ENCODE measurements at places on chromosomes 5 and 9.

- DNase-seq: no peak
Measured at GRCh38 chr5:40441733-40442132, 238.0 kb upstream of the PTGER4 start.

- DNase-seq: no peak
Measured at GRCh38 chr9:89080193-89080592, 88.9 kb downstream of the S1PR3 start.

DNA sequence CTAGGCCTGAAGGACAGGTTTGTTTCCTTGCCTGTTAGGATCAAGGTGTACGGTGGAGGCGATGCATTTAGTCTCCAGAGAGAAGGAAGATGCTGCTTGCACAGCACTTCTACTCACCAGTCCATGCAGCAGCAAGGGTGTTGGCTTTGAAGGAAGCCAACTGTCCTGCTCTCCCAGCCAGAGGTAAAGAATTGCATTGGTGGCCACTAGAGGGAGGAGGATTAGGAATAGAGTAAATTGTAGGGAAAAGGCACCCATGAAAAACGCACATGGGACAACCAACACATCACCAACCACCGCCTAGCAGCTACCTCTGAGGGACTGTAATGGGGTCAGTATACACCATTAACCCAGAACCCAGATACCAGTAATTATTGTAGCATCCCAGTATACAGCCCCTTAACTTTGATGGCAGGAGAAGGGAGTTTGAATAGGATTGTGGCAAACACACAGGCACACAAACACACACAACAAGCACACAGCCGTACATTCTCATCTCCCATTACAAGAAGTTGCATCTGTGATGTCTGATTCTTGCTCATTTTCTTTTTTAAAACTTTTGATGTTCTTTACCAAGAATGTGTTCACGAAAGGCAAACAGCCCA, 267.7 kb downstream of the ADAMTS6 start:
- no peak for DNase-seq

DNA sequence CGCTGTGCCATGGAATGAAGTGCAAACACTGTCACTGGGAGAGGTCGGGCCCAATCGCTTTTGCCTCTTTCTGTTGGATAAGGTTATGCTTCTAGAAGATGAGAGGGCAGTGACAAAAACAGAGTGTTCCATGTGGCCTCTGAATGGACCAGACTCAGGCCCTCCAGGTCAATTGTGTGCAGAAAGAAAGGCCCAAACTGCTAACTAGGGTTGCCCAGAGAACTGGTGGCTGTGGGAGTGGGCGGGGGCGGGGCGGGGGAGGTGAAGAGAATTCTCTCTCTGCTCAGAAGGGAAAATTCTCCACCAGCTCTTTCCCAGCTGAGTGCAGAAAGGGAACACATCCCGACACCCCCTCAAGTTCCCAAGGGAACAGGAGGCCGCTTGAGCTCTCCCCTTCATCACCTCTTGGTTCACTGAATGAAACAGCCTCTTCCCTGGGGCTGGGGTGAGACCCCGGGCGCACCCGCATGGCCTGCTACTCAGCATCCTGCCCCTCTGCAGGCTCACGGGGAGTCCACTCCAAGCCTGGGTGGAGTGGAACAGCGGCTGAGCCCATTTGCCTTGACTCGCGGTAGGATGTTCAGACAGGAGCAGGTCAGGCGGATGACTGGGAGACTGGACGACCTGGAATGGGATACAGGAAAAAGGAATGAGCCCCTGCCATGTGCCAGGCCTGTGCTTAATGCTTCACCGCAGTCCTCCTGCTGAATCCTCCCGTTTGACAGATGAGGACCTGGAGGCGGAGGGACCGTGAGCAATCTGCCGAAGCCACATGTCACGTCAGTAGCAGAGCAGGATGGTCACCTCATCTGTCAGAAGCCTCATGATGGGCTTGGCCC, 93.8 kb upstream of the FANCC start:
- no peak for DNase-seq

DNA sequence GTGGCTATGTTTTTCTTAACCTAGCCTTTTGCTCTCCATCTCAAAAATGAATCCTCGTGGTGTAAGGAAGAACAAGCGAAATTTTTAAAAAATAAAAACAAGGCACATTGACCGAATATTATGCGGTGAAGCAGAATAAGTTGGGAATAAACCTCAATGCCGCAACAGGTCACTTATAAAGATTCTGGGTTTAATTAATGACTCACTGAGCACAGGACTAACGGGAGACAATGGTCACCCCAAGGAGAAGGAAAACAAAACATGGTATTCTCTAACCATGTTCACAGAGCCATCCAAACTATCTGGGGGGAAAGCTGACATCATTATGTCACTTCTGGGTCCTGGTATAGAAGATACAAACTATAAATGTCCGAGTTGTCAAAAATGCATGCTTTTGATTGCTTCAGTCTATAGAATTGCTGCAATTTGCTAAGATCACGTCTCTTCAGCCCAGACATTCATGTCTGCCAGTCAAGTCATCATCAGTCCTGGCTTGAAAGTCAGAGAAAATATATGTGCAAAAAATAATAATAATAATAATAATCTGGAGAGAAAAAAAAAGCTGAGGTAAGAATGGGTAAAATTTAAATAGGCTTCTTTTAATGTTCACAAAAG, 280.6 kb downstream of the NR2F1-AS1 start:
- DNase-seq: no peak

GRCh38 chr9:131666774-131667173, 73.1 kb downstream of the RAPGEF1 start:
- DNase-seq: no peak

- DNase-seq: no peak
Measured at GRCh38 chr9:117014061-117014460, 327.0 kb downstream of the TRIM32 start.

- DNase-seq: no peak
Measured at GRCh38 chr9:87181670-87182069, 234.4 kb upstream of the GAS1 start.

DNA sequence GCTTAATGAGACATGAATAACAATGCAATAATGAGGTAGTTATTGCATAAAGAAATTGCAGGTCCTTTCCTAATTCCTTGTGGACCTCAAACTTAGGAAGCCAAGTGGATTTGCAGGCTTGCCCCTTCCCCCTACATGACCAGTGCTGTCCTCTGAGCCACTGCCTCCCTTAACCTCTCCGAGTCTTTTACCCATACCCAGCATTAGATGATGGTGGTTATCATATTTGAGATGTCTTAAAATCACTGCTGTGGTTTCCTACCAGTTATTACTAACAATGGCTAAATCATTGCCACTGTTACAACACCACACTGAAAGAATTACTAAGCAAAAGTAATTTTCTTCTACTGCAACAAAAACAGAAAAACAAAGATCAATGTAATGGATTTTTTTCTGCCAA, 170.8 kb downstream of the EDIL3 start:
- DNase-seq: no peak

GRCh38 chr5:2001300-2001699, 118.6 kb upstream of the IRX4 start:
- no peak for DNase-seq

GRCh38 chr5:135955525-135955924, 742 bp upstream of the LECT2 start:
- DNase-seq: no peak

DNA sequence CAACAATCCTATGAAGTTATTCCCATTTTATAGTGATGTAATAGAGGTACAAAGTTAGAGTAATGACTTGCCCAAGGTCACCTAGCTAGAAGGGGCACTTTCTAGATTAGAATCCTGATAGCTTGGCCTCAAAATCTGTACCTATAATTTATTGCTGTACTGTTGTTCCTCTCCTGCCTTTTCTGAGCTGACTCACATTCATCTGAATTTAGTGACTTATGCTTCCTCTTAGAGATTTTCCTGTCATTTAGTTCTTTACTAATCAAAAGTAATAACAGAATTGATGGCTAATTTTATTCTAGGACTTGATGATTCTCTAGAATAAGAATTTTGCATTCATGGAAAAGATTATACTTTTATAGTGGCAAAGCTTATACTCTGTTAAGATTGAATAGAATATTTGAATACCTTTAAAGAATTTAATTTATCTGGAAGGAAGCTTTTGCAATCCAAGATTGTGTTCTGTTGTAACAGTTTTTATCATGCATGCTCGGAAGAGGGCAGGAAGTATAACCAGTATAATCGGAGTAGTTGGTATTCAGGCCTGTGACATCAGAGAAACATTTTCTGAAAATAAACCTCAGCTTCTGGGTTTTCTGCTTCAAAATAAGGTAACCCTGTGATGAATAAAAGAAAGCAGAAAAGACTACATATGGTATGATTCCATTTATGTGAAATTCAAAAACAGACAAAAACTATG, 21.3 kb downstream of the CYSTM1 start:
- no peak for DNase-seq

- peak; percentile 83 for DNase-seq
Measured at GRCh38 chr9:3873818-3874217, 348.0 kb upstream of the RFX3 start.

- DNase-seq: no peak
Measured at GRCh38 chr9:30575218-30575617, 1809.2 kb upstream of the ACO1 start.

DNA sequence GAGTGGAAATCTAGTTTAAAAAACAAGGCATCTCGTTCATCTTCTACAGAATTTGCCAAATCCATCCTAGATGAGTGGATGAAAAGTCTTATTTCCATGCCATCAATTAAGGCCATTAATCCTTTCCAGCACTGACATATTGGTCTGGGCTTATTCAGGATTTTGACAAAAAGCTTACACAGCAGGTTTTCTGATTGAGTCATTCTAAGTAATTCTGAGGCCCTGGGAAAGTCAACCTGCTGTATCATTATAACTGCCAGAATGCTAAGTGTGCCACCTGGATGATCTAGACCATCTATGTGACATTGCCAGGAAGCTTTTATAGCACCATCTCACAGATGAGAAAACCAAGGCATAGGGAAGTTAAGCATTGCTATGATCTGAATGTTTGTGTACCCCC, 132.1 kb upstream of the MAP3K1 start:
- no peak for DNase-seq

DNA sequence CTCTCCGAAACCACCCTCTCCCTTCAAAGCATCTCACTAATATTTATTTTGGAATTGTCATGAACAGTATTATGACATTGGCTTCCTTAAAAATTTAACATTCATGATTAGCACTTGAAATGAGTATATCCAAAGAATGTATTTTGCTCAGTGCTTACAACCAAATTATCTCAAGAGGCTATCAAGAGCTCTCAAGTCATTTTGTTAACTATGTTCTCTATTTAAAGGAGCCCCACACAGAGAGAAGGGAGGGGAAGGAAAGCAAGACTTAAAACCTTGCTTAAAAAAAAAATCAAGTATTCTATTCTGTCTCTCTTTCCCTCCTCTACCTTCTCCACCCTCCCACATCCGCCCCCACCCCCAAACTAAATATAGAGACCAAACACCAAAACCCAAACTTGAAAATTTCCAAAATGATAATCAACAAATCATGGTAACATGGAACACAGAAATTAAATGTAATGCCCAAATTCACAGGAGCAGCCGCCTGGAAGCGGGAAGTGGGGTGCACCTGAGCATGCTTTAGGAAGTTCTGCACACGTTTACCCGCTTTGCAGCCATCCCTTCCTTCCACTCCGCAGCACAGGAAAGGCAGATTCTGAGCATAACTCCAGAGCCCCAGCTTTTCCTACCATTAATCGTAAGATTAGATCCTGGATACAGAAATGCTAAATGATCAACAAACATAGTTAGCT, 66.9 kb downstream of the EBF1 start:
- DNase-seq: no peak

DNA sequence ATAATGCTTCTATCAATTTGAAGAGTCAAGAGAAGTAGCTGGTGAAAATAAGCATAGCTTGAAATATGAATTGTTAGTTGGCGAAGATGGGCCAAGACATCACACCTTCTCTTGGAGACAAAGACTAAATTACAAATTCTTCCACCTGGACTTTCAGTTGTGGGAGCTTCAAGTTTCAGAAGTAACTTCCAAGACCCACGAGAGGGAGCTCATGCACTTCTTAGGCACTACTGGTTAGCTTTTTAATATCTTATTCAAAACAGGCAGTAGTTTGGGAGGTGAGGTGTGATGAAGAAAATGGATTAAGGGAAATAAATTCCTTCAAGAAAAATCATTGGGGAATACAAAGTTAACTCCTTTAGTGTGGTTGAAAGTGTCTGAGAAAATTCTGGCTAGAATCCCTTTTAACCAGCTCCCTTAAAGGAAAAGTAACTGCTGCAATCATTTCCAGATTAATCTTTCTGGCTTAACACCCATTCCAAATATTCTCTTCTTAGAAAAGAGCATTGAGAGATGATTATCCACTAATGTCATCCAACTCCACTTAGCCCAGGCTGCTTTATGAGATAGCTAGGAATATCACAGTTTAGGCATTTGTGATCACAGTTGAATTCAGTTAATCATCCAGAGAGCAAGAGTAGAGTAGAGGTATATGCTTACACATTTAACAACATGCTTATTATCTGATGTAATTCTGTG, 139.5 kb upstream of the DMRTA1 start:
- DNase-seq: peak; percentile 50

GRCh38 chr5:177309351-177310191, 2.1 kb downstream of the MXD3 start:
- peak; percentile 47 for DNase-seq

DNA sequence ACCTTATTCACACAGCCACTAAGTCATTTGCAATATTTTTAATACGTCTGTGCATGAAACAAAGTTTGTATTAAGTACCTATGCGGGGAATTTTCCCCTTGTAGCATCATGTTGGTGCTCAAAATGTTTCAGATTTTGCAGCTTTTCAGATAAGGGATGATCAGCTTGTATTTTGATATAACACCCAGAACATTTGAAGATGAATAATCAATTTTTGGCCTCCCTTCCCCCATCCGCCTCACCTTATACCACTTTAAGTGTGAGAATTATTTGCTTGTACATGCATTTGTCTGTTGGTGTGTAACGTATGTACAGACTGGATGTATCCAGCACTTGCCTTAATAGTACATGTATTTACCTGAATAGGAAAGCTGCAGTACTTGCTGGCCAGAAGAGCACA, 1.7 kb downstream of the JAK2 start:
- no peak for DNase-seq

DNA sequence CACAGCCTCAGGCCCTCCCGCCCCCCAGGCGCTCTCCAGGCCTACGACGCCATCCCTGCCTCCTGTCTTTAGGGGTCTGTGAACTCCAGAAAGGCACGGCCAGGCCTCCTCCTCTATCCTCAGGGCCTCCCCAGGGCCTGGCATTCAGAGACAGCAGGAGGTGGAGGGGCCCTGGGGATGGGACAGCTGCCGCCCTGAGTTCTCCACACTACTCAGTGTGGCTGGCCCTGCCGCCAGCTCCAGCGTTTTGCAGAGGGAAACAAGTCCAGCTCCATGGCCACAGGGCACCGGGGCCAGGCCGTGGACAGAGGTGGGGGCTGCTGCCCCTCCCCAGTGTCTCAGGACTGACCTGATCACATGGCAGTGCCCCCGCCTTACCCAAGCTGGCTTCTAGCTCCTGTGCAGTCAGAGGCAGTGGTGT, 16.4 kb downstream of the SH3GLB2 start:
- no peak for DNase-seq

- DNase-seq: peak; percentile 74
Measured at GRCh38 chr9:133184971-133185370, 21.3 kb upstream of the GBGT1 start.

- no peak for DNase-seq
Measured at GRCh38 chr5:160852049-160852448, at the start of gene ATP10B. ATP10B (minus strand) TSS chr5:160852211; CDS start chr5:160688074, 164,137 bp downstream.

GRCh38 chr5:98588215-98588614, 185.2 kb upstream of the RGMB start:
- peak; percentile 34 for DNase-seq
